H1 (cell line): ENCODE measurements at places on chromosomes 7 and 10.
A peak's percentile ranks its signal among the peaks of the same experiment; 100 is the strongest.

- no peak for DNase-seq
These were observed 16.6 kb upstream of the ASB4 start for GRCh38 chr7:95469187-95469586.

DNA sequence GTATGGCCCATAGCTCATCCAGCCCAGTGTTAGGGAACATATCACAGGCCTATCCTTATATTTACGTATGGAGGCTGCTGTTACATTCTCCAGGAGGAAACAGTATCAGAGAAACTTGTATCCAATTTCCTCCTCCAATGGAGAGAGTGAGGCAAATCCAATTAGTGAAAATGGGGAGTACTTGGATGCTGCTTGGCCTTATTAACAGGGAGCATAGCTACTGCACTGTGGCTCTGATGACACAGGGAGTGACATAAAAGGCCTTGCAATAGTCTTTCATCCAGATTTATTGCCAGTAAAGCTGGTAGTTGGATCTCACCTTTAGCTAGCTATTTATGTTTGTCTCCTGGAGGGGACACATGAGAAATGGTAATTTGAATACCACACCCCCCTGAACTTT is 313.2 kb upstream of the MTPN start:
- no peak for DNase-seq

DNA sequence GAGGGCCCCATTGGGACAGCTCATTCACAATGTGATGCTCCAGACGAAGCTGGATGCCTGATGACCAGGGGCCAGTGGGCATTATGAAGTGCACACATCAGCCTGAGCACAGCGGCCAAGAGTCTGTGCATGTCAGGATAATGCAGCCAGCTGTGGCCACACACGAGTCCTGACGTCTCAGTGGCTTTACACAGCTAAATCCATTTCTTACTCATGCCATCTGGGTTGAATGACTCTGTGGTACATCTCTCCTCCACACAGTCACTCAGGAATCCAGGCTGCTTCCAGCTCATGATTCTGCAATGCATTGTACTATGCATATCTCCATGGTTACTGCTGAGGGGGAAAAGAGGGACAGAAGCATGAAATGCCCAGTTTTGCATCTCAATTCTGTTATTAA is 123.6 kb downstream of the PRLHR start:
- DNase-seq, result no peak

DNA sequence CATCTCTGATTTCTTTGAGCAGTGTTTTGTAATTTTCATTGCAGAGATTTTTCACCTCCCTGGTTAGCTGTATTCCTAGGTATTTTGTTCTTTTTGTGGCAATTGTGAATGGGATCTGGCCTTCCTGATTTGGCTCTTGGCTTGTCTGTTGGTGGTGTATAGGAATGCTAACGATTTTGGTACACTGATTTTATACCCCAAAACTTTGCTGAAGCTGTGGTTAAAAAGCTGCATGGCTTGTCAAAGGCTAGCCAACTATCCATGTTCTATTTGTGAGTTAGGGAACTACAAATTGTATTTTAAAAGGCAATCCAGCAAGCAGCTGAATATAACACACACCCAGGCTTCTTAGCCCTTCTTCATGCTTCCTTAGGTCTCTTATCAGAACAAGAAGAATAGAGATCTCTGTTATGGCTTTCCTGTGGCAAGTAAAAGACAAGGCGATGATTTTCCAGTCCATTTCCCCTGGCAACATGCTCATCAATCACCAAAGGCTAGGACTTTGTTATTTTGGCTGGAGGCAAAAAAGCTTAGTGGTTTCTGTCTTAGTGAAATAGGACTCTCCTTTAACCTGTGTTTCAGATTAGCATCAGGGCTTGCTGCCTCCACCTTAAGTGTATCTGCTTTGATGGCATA is 77.5 kb downstream of the CDK6 start:
- no peak for DNase-seq

GRCh38 chr10:50862719-50863118 is 22.7 kb downstream of the A1CF start:
- DNase-seq, result no peak

DNA sequence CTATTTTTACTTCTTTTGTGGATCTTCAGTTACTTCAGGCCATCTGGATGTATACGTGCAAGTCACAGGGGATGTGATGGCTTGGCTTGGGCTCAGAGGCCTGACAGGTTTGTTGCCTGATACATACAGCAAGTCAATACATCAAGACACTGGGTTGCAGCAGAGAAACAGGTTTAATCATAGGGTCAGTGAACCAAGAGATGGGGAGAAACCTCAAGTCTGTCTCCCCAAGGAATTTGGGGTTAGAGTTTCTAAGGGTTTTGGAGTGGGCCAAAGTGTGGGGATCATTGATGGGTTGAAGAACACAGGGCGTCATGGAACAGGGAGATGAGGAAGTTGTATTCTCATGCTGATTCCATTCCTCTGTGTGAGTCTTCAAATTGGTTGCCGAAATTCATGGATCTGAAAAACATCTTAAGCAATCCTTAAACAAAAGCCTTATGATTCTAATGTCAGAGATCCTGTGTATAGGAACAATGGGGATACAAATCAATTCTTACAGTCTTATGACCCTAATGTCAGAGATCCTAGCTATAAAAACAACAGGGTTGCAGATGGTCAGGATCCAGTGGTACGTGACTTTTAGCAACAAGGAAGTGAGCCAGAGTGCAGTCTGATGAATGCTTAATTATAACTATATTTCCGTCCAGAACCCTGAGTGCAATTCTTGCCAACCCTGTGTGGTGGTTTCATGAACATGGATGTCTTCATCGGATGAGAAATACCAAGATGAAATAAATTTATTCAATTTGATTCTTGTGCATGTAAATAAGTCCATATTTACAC is 18.9 kb downstream of the OTUD1 start:
- DNase-seq, result no peak

DNA sequence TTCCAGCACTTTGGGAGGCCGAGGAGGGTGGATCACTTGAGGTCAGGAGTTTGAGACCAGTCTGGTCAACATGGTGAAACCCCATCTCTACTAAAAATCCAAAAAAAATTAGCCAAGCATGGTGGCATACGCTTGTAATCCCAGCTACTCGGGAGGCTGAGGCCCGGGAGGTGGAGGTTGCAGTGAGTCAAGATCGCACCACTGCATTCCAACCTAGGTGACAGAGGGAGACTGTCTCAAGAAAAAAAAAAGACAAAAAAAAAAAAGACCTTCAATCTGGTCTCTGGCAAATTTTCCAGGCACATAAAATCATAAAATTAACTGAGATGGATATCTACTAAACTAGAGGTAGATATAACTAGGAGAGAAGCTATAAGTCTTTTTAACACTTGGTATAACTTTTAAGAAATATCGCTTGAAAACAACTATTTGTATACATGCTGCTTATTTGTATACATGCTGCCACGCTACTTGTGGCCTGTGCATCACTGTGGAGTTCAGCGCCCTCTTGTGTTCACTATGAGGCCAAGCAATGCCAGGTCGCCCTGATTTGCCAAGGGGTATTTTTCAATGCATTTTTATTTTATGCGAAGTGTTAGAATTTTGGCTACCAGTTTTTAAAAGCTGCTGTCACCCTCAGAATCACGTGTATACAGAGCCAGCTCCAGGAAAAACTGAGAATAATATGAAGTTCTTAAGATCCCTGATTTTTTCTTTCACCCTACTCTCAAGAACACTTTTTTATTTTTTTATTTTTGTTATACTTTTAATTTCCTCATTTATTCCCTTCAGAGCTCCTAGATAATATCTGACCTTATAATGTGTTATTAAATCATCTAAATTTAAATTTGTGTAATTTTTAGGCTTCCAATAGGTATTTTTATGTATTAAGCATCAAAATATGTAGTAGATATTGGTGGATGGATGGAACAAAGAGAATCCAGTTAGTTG is 26.7 kb downstream of the CYCS start:
- peak; percentile 15 for DNase-seq

DNA sequence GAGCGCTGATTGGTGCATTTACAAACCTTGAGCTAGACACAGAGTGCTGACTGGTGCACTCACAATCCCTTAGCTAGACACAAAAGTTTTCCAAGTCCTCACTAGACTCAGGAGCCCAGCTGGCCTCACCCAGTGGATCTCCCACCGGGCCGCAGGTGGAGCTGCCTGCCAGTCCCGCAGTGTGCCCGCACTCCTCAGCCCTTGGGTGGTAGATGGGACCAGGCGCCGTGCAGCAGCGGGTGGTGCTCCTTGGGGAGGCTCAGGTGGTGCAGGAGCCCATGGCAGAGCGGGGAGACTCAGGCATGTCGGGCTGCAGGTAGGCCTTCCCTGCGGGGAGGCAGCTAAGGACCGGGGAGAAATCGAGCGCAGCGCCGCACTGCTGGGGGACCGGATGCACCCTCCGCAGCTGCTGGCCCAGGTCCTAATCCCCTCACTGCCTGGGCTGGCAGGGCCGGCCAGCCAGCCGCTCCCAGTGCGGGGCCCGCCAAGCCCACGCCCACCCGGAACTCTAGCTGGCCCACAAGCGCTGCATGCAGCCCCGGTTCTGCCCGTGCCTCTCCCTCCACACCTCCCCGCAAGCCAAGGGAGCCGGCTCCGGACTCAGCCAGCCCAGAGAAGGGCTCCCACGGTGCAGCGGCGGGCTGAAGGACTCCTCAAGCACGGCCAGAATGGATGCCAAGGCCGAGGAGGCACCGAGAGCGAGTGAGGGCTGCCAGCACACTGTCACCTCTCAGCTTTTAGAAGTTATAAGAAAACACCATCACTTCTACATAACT is 128.9 kb downstream of the ZNF438 start:
- DNase-seq, result no peak

DNA sequence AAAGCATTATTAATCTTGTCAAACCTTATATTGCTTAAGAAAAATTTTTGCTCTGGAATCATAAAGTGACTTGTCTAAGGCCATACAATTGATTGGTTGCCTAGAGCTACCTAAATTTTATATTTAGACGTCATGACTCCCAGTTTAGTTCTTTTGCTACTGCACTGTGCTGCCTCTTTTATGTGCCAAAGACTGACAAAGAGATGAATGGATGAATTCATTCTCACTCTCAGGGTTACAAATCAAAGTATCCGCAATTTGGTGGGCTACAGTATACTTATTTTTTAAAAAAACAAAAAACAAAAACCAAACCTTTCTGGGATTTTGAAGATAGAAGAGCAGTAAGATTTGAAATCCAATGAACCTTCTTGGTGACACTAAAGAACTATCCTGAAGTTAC is 27.7 kb upstream of the TMEM229A start:
- no peak for DNase-seq

- no peak for DNase-seq
These were observed 73.6 kb upstream of the DNAJB6 start for GRCh38 chr7:157263156-157263555.

GRCh38 chr7:45240273-45240771 is 82.7 kb downstream of the RAMP3 start:
- no peak for DNase-seq

DNA sequence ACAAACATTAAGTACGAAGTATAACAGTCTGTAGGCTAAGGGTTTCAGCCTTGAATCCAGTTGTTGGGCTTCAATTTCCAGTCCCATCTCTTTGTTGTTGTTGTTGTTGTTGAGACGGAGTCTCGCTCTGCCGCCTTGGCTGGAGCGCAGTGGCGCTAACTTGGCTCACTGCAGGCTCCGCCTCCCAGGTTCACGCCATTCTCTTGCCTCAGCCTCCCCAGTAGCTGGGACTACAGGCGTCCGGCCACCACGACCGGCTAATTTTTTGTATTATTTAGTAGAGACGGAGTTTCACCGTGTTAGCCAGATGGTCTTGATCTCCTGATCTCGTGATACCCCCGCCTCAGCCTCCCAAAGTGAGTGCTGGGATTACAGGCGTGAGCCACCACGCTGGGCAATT is 464.9 kb downstream of the ANKRD7 start:
- no peak for DNase-seq

GRCh38 chr7:131443496-131443895 is 112.9 kb downstream of the PODXL start:
- no peak for DNase-seq

DNA sequence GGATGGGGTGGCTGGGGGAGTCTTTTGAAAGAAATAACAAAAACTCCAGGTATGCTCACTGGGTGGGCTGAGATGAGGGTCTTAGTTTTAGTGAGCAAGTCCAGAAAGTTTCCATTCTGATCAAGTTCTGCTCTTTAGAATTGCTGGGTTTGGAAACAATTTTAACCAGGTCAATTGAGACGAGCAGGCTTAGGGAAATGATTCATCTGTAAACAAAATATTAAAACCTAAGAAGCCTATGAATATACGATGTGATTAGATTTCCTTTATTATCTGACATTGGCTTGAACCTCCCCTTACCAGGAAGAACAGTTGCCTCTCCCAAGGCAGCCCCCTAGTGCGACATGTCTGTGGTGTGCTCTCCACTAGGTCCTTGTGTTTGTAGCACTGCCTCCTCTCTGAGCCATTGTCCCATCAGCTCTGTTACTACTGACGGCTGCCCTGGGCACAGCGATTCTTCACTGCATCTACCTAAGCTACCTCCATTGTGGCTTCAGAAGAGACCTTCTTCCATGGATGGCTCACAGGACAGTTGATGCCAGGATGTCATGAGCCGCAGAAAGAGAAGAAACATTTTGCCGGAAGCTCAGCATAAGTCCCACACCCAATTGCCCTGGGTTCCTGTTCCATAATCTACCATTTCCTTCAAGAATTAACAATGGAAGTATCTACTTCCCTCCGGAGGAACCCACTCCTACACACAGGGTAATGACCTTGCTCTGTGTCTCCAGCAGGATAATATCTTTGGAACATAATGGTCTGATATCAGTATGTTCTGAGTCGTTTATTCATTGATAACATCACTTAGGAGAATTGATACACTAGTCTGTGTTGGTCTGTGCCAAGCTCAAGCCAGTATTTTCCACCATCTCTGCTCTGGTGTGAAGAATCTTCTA is 95.1 kb upstream of the ITGB1 start:
- DNase-seq, result no peak

GRCh38 chr10:48364659-48365405 is 58.4 kb downstream of the MAPK8 start:
- DNase-seq, result no peak

DNA sequence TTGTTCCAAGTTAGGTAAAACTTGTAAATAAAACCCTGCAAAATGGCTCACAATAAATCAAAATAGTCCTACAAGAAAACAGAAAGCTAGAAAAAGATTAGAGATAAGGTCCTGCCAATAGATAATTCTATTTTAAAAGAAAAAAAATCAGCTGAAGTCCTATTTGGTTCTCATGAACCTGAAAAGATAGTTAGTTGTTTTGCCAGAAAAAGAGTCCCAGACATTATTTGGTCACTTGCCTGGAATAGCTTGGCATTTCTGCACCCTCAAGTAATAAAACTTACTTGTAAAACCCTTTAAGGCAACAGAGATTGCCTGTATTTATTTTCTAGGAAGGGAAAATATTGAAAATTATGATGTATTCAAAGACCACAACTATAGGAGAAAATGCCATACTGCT is 47.7 kb downstream of the LRRN3 start:
- no peak for DNase-seq

GRCh38 chr10:3460420-3461128 is 288.0 kb upstream of the PITRM1 start:
- no peak for DNase-seq

GRCh38 chr7:141992156-141992555 is 3.5 kb upstream of the MGAM start:
- no peak for DNase-seq

DNA sequence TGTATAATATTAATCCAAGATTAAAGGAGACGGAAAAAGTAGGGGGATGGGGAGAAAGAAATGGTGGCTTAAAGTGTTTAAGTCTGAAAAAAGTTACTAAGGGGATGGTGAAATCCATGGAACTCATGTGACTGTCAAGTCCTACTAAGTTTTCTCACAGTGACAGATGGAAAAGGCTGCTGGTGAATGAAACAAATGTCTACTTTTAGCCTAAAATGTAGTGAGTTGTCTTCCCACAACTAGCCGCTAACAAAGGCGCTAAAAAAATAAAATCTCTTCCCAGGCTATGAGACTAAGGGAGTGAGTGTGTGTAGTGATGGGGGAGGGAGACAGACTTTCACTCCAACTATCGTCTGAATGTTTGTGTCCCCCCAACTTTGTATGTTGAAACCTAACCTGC is 12.6 kb downstream of the VIM start:
- DNase-seq, result no peak
